Stimulated activated naive CD8-positive, alpha-beta T cell treated with anti-CD3 and anti-CD28 coated beads, Interleukin-15, amount 100 ng/mL, for 72 hours (primary cell): ENCODE measurements at places on chromosomes 7 and 10.

GRCh38 chr10:43396928-43397624 is 11.9 kb downstream of the HNRNPF start:
- DNase-seq: peak; percentile 85

- no peak for DNase-seq
Measured at GRCh38 chr10:4001811-4002210, 216.8 kb upstream of the KLF6 start.

GRCh38 chr10:98446661-98447221 is at the start of gene HPS1:
Gene HPS1, minus strand, starts transcription at chr10:98446935. Its CDS starts 3,695 bp downstream, at chr10:98443240.
- DNase-seq: peak; percentile 83

GRCh38 chr7:128788446-128789412 is 3.0 kb upstream of the CCDC136 start:
- DNase-seq: no peak

GRCh38 chr7:155709453-155709852 is 65.0 kb downstream of the RBM33 start:
- no peak for DNase-seq

DNA sequence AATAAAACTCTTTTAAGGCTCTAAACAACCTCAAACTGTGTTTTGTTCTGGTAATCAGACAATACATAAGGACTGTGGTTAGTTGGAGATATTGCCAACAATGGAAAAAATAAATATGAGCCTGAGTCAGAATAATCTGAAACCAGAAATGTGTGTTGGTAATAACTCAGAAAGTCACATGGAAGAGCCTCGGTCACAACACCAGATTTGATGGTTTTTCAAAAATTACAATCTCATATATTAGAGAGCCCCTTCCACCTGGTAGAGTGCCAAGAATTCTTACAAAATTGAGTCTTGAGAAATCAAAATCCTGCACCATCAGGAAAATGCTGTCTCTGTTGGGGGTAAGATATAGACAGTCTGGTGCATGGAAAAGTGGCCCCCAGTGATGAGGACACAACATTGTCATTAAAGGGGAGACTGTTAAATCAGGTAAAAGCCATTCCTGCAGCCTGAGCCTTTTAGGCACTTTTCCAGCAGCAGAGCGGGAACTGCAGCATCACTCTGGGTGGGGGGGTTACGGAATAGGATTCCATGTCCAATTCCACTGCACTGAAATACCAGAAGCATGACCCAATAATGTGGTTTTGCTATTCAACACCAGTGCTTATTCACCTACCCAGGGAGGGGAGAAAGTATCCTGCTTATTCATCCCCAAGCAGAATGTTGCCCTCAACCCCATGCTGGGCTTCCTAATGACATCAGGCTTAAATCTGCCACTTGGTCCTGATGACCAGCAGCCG is 9.5 kb upstream of the ADAM12 start:
- DNase-seq: no peak

- no peak for DNase-seq
Measured at GRCh38 chr7:988426-988911, 5.5 kb downstream of the CYP2W1 start.

DNA sequence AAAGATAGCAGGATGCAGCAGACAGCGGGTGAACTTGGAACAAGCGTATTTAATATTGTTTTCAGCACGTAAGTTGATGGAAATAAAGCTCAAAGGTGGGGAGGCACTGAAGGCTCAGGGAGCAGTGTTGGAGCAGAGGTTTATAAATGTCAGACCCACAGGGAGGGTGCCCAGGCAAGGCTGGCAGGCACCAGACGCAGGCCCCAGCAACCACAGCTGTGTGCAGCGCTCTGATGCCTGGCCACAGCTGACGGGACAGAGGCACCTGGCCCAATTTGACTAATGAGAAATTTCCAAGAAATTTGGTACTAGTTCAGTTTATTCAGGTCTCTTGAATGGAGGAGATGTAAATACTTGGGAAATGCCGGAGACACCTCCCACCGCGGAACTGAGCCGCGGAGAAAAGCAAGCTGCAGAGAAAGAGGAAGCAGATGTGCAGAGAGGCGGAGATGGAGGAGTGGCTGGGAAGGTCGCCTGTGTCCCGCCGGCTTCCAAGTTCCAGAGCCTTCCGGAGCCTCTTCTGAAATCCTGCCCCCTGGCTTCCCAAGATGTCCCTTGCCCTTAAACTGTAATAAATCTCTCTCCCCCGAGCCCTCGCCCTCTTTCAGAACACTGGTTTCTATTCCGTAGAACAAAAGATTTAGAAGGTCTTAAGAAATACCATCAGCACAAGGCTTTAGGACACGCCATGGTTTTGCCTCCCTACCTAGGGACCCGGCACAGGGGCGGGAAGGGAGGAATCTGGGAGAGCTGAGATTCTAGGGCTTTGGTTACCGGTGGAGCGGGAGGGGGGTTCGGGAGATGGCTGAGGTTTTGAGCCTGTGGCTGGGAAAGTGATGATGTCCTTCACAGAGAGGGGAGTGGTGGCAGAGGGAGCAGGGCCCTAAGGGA is 38.4 kb upstream of the PLXNA4 start:
- no peak for DNase-seq

DNA sequence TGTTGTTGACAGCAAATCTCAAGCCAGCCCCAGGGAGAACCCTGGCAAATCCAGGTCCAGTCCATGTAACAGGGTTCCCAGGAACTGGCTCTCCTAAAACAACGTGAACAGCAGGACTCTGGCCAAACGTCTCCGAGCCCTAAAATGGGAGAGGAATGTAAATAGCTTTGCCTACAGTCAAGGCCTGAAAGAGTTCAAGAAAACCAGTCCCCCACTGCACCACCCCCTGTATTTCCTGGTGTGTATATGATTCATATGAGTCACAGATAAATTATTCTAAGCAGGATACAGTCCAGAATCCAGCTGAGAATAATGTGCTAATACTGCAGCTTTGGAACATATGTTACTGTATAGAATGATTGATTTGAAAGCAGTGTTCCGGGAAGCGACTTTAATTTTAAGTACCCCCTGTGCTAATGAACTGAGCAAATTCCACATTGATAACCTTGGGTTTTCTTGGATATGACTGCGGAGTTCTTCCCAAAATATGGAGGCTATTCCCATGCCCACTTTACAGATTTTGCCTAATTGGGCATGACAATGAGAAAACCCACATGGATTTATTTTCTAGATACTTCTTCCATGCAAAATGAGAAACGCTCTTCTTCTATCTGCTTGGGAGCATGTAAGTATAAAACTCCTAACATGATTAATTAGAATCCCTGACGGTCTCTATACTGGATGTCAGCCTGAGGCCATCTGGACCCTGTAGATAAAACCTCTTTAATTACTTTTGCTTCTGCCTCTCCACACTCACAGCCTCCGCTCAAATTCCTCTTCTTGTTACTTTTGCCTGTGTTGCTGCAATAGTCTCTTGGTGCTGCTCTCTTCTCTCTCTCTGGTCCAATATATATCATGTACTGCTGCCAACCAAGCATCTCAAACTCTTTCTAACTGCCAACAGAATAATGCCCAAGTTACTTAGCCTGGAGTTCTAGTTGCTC is 50.2 kb downstream of the LAMB4 start:
- no peak for DNase-seq

GRCh38 chr10:7444551-7445121 is 33.8 kb upstream of the SFMBT2 start:
- DNase-seq: no peak

- DNase-seq: no peak
Measured at GRCh38 chr7:143227806-143228205, 6.0 kb downstream of the TAS2R40 start.

DNA sequence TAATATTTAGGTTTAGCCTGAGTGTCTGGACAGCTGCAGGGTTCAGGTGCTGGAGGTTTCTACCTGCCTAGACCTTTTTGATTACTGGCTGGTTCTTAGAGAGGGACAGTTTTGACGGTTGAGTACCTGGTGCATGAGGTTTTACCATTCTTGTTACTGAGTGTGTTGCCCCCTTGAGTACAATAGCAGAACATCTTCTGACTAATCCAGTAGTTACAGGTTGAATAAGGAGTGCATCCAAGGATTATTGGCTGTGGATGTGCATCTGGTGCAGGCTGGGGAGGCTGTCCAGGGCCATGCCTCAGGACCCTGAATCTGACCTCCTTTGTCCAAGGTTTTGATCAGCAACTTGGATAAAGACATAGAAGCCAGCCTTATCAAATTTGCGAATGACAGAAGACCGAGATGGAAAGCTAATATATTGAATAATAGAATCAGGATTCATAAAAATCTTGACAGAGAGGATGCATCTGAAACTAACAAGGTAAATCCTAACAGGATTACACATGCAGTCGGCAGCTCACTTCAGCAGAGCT is 23.1 kb downstream of the PLPP4 start:
- DNase-seq: no peak

- no peak for DNase-seq
Measured at GRCh38 chr10:102650655-102651454, 6.6 kb downstream of the TRIM8 start.

- DNase-seq: no peak
Measured at GRCh38 chr7:13104128-13104527, 416.7 kb downstream of the ARL4A start.

DNA sequence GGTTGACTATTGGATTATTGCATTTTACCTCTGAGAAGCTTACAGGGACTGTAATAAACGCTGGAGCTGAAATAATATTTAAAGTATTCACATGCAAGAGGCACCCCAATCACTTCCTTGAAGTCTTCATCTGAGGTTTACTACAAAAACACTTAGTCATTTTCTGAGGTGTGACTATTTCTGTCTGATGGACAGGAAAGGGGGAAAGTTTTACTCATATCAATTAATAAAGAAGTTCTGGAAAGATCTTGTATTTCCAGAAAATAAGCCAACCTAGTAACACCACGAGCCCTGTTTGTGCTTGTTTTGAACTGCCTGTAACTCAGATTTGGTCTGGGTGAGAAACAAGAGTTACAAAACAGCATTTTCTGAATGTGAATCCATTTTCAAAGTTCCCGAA is 63.9 kb upstream of the PRKCQ start:
- DNase-seq: no peak

- DNase-seq: no peak
Measured at GRCh38 chr10:13699216-13699615, 112.5 kb downstream of the PRPF18 start.

- no peak for DNase-seq
Measured at GRCh38 chr10:80444124-80444523, 10.0 kb upstream of the TSPAN14 start.

DNA sequence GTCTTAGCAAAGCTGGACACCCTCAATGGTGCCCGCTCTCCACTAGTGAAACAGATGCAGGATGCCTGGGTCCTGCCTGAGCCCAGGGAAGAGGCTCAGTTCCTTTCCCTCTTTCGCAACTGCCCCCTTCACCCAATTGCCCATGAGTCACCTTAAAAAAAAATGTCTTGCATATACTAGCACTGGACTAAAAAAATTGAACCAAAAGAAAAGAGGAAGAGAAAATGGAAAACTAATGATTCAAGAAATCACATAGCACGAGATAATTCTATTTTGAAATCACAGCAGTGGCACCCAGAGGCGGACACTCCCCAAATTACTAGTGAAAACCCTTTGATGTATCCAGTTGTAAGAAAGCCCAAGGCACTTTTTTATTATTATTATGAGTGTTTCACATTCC is 972.5 kb downstream of the LRMDA start:
- no peak for DNase-seq

DNA sequence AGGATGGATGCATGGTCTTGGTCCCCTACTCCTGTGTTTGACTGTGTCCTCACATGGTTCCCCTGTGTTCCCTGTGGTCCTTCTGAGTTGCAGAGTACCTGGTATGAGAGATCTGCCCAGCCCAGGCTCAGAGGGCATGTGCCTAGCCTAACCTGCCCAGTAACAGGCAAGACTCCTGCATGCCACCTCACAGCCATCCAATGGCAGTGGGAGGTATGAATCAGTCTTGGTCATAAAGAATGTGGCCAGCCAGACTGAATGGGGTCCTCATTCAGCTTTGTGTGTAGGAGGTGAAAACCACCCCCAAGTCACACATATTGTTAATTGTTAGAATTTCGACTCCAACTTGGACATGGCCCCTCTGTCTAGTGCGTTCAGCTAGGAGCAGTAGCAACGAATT is 17.2 kb upstream of the GPR158 start:
- DNase-seq: no peak

- DNase-seq: no peak
Measured at GRCh38 chr7:34036051-34036920, 130.9 kb downstream of the BMPER start.

GRCh38 chr10:102701272-102701671 is 12.9 kb downstream of the ARL3 start:
- no peak for DNase-seq

DNA sequence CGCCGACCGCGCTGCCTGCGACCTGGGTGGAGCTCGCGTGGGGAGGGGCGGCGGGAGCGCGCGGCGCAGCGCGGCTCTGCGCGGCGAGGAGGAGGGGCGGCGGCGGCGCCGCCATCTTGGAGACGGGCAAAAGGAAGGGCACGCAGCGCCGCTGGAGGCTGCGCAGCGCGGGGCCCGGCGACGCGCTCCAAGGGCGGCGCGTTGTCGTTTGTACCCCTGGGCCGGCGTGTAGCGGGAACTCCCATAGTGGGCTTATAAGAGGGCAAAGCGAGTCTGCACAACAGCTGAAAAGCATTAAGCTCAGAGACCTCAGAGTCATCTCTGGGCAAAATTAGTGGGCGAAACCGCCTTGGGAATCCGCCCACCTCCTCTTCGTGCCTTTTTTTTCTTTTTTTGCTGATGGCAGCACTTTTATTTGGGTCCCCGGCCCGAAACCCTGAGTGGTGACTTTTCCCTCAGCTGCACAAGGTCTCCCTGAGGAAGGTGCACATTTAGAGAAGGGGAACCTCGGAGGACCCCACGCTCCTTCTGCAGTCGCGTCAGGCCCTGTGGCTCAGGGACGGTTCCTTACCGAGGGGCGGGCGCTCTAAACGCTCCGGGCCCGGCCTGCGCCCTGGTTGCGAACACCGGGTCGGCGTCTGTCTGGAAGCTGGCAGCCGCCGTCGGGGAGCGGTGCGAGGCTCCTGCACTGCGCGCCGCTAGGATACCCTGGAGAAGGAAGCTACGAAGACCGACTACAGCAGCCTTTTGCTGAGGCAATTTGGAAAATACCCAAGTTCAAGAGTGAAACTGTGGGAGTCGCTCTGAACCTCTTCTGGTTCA is 428 bp upstream of the MCMBP start:
- peak; percentile 91 for DNase-seq

DNA sequence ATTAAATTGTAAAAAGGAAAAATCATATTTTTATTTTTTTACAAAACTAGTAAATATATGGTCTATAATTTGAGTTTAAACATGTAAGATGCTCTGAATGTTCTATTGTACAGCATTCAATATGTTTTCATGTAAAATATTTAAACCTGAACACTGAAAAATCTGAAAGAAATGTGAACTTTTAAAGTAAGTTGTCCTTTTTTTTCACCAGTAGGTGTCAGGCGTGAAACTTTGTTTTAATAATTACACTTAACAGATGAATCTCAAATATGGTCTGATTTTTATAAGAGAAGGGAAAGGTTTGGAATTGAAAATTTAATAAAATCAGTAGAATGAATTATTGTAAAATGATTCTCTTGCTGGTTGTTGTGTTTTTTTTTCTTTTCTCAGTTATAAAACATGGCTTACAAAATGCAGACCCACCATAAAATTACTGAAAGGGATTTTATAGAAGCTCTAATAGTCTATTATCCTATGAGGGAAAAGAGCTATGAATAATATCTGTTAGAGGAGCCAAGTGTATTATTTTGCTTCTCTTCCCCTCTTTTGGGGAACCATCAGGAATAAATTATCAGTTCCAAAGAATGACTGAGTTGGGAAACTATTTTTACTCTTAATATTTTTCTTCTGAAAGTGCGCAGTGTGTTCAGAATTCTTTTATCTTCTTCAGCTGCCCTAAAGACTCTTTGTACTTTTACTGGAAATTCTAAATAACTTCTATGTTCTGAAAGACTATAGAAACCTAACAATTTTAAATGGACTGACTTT is 217.7 kb upstream of the FZD1 start:
- no peak for DNase-seq
